ENCODE measurements at places on chromosomes 7 and 10.

DNA sequence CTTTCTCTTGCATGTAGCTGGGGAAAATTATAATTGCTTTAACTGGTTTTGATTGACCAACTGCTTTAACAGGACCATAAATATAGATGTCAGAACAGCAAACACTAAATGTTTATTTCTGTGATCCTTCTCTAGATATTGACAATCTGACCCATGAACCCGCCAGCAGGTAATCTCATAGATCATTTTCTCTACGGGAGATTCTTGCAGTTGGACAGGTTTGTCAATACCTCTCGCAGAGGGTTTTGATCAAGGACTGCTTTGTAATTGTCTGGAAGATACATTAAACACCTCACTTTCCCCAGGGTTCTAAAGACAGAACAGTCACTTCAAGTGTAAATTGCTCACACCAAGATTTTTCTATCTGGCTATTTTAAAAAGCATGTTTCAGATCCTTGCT is 235.8 kb upstream of the RHOBTB1 start:
- DNase-seq: no peak

GRCh38 chr10:90462749-90463470 is 394.9 kb downstream of the HTR7 start:
- DNase-seq: no peak

DNA sequence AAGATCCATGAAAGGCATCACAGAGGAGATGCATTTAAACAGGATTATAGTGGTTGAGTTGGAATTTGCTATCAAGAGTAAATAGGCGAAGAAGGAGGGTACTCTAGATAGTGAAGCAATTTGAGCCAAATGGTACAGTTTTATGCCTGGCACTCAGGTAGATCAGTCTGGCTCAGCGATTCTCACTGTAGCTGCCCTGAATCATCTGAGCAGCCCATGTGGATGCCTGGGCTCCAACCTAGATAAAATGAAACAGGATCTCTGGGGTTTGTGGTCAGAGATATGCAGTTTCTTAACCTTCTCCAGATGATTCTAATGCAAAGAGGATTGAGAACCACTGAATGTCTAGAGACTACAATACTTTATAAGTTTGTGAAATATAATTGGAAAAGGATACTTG is 282.0 kb upstream of the FZD1 start:
- no peak for DNase-seq

- no peak for DNase-seq
Observed at GRCh38 chr10:62903828-62904227, 87.7 kb upstream of the EGR2 start.

DNA sequence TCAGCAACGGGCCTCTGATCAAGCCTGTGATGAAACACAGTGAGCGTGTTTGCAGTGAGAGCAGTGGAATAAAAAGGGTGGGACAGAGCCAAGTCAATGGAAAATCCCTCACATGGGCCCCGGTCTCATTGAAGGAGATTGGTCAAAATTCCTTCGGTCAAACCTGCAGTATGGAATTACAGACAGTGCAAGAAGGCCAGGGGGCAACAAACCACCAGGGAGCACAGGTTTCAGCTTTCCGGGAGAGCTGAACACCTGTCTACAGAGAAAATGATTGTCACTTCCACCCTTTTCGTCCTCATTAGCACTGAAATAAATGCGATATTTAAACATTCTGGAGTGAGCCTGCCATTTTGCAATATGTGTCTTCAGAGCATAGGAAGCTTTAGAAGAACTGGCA is 92.9 kb downstream of the GPR26 start:
- no peak for DNase-seq

GRCh38 chr10:102832987-102833386 is 4.2 kb downstream of the CYP17A1 start:
- DNase-seq: no peak

DNA sequence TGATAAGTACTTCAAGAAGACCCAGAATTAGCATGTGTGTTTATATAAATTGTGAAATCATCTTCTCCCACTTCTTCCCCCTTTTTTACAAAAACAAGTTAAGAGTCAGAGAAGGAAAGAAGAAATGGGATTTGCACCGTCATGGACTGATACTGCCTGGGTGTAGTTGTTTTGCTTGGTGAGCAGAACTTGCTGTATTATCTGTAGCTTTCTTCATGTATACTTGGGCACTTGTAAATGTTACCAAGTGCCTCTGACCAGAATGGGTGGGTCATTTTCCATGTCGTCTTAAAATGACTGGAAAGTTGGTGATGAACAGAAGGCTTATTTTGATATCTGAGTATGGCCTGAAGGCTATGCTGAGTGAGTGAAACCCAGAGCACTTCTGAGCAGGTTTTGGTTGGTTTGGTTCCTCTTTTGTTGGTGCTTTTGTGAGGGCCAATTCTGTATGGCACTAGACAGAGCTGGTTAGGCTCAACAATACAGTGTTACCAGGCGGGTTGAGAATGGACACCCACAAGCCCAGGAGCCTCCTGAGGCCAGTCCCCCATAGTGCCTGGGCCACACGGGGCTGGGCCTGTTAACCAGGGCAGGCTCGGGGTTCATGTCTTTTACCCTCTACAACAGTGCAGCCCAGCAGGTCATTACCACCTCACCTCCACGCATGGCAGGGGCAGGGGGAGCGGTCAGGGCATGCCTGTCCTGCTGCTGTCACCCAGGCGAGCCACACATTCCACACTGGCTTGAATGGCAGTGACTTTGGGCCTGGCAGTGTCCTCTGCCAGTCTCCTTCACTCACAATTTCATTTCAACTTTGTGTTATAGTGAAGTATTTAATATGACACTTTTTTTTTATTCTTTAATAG is 115.1 kb downstream of the CCNY start:
- no peak for DNase-seq

- DNase-seq: no peak
Observed at GRCh38 chr7:116752305-116753074, 80.5 kb downstream of the MET start.

- no peak for DNase-seq
Observed at GRCh38 chr10:24127516-24127915, 81.4 kb upstream of the KIAA1217 start.

DNA sequence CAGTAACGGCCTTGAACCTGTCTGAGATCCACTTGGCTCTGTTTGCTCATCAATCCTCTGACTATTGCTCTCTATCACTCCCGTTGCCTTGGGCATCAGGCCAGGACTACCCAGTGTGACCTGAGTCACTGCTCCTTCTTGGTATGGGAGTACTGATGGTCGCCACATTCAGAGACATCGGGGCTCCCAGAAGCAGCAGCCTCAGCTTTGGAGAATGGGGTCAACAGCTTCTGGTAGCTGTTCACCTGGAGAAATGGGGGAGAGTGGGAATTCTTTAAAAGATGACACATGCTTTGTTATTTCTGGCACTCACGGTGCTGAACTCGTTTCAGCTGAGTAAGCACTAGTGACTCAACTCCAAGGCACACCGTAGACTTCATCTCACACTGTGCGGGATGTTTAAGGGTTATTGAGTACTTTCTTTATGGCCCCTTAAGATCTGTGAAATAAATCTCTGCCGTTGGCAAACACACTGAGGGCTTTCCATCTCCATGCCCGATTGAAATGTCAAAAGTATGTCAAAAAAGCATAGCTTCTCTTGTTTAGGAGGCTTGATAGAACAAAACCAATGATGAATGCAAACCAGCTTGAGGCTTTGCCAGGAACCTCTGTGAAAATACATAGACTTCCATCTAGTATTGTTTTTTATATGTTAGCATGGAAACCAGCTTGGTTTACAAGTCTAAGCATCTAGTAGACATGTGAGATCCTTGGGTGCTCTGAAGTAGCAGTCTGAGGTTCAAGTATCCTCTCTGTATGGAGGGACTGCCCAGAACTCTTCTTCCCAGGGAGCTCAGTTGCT is 333.1 kb downstream of the CXCL12 start:
- DNase-seq: no peak

DNA sequence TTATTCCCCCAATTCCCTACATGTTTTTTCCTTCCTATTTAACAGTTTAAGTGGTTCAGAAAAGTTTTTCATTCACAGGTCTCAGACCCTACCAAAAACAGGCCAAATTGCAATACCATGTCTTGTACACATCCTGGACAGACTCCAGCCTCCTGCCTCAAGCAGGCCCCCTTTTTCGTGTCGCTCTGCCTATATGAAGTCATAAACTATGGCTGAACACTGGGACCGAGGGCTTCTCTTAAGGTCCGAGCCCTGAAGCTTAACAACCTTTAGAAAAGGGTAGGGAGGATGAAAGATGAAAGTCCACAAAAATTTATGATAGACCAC is 1.4 kb downstream of the FBXW4 start:
- DNase-seq: no peak

GRCh38 chr10:62373995-62374861 is at the start of gene ZNF365:
Gene ZNF365 (plus strand): TSS chr10:62374369. CDS start chr10:62376194, 1,825 bp downstream.
- no peak for DNase-seq

- no peak for DNase-seq
Observed at GRCh38 chr10:91665842-91666241, 33.0 kb upstream of the PPP1R3C start.

GRCh38 chr10:44045020-44045419 is 339.9 kb downstream of the CXCL12 start:
- no peak for DNase-seq

GRCh38 chr10:34186745-34187144 is 628.4 kb downstream of the PARD3 start:
- no peak for DNase-seq

DNA sequence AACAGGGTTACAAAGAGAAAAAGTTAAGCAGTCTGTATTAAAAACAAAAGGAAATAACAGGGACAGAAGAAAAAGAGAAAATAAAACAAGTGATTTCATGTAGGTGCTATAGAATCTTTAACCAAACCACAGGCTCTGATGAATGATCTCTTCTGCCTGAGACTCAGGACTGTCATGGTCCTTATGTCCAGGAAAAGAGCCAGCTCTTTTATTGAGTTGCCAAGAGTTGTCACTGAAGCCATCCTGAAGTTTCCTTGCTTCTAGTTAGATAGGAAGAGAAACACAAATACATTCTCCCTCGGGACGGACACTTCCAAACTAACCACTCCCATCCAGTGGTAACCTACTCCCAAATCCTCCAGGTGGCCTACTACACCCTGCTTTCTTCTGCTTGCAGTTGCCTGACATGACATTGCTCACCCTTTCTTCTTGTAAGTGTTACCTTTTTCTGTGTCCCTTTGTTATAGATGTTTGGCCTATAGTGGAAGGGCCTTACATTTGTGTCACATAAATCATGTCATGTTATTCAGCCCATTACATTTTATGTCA is 346.7 kb downstream of the NRG3 start:
- no peak for DNase-seq

- no peak for DNase-seq
Observed at GRCh38 chr10:74919671-74920070, 93.3 kb downstream of the KAT6B start.

DNA sequence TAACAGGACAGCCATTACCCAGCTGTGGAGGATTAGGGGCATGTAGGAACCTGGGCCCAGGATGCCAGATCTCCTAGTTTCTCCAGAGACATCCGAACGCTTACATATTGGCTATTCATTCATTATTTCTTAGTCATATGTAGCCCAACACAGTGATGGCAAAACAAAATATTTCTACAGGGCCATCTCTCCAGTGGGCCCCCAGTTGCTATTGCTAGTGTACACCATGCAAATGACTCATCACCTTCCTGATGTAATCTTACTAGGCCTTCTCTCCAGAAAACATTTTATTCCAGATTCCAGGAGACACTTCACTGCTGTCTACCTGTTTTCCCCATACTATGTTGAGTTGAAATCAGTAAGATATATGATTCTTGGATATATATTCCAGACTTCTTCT is 201.7 kb downstream of the PLXDC2 start:
- no peak for DNase-seq

- no peak for DNase-seq
Observed at GRCh38 chr10:113897693-113898618, 43.5 kb downstream of the NHLRC2 start.

- DNase-seq: no peak
Observed at GRCh38 chr7:522071-522950, 2.7 kb upstream of the PDGFA start.

DNA sequence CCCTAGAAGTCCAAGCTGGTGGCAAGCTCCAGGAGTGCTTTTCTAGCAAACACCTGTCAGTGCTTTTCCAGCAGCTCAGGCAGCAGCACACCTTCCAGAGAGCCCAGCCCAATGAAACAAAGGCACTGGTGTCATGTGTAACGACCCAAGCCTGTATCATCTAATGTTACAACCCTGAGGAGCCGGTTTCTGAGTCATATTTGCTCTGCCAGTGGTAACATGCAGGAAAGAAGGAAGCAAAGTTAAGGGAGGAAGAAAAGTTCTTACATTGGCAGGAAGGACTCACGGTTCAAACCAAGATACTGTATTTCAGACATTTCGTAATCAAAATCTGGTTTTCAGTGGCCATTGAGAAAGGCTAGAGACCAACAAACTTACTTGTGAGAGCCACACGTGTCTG is at the start of gene ANKRD22:
TSS of gene ANKRD22 (minus strand) at position 139 of the 400 bp plus-strand sequence. CDS start 237 bp downstream, outside the sequence.
- no peak for DNase-seq

- no peak for DNase-seq
Observed at GRCh38 chr7:28957064-28957750, 923 bp downstream of the TRIL start.

GRCh38 chr10:21975378-21975990 is 28.0 kb downstream of the DNAJC1 start:
- no peak for DNase-seq

DNA sequence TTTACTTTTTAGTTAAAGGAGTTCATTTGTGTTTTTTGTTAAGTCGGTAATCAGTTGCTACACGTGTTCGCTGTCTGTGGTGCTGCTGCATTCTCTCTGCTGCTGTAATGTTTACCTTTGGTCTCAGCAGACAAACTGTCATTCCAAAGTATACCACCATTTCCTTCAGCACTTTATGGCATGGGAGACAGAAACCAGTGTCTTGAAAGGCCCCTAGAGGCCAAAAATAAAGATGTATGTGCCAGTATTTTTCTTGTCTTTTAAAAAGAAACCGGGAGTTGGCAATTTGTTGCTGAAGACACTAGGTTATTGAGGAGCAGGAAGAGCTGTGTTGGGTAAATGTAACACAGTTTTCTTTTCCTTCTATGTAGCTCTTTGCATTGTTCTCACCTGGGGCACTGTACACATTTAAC is 24.1 kb downstream of the ZNF92 start:
- no peak for DNase-seq

GRCh38 chr10:83816942-83817341 is 322.4 kb upstream of the GHITM start:
- DNase-seq: no peak

GRCh38 chr7:116978006-116978405 is 24.7 kb downstream of the ST7 start:
- DNase-seq: no peak

GRCh38 chr10:43891241-43891640 is 242.6 kb upstream of the ZNF32 start:
- DNase-seq: no peak

DNA sequence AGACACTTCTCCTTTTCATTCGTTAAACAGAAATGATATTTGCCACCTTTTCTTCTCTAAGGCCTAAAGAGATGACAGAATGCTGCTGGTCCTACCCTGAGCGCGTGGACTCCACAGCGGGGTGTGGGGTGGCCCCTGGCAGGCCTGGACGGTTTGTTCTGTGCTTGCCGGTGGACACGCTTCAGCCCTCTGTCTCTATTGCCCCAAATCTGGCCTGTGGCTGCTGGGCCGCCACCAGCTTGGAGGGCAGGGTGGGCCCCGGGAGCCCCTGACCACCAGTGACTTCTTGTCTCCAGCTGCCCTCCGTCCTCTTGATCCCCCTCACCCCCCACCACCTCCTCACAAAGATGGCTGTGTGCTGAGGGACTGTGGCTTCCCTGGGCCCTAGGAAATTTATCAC is 5.7 kb downstream of the CHST3 start:
- DNase-seq: no peak

Measured in suprapubic skin (tissue), 4 donors.